ENCODE measurements at places on chromosomes 2 and 18. TPM values are rescaled to one million over a fixed set of nuclear protein-coding genes. Genes with fewer than 3 reads are reported as not detected.

DNA sequence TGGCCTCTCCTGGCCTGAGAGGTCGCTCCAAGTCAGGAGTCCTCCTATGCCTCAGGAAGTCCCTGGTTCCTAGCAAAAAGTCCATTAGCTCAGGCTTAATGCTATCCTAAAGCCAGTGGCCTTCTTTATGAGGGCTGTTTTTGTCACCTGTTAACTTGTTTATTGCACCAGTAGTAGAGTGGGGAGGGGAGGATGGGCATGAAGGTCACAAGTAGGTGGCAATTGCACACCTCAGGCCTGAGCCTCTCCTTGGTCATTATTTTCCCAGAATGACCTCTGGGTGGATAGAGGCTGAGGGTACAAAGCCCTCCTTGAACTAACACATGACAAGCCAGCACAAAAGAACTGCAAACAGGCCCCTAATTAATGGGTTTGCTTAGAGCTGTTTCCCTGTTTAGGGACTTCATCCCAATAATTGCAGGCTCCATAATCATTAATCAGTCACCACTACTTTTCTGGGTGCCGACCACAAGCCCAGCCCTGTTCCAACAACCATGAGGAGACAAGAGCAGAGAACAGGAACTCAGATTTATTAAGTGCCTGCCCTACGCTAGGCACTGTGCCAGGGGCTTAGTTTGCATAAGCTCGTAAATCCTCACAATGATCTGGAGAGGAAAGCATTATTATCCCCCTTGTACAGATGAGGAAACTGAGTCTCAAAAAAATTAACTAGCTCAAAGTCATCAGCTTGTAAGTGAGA is 123.0 kb upstream of the PKDCC start:
- no peak for DNase-seq

DNA sequence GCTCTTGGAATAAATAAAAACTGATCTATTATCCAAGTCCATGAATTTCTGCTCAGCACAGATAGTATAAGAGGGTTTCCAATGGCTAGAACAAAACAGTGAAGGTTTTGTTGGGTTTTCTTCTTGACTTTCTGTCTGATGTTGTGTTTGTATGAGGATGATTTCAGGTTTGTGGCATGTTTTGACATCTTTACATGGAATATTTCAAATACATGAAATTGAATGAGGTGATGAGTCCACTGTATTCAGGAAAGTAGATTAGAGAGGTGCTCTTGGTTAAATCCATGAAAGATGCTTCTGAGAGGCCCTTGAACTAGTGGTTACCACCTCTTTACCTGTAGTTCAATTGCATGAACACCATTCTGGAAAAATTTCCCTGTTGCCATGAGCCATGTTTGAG is 84.3 kb downstream of the RAPGEF4 start:
- no peak for DNase-seq

DNA sequence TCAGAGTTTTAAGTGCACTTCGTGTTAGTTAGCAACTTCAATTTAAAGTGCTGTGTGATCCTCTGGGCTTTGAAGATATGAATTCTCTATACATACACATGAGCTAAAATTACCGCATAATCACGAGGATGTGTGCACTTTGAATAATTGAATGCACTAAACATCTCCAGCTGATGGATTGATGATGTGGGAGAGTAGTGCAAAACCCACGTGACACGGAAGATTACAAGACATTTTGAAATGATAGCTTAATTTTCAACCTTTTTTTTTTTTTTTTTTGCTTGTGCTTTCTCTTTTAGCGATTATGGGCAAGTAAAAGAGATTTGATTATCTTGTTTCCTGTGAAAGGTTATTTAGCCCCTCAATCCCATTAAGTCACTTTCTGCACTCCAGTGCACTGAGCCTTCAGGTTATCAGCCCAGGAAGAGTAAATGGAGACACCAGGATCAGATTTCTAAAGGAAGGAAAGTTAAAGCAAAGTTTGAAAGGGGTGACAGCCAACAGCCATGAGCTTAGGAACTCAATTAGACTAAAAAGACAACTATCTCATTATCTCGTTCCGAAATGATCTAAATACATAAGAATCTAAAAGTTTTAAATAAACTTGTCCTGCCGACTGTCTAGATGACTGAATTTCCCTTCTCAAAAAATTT is 81.6 kb downstream of the CDK15 start:
- DNase-seq, result no peak

DNA sequence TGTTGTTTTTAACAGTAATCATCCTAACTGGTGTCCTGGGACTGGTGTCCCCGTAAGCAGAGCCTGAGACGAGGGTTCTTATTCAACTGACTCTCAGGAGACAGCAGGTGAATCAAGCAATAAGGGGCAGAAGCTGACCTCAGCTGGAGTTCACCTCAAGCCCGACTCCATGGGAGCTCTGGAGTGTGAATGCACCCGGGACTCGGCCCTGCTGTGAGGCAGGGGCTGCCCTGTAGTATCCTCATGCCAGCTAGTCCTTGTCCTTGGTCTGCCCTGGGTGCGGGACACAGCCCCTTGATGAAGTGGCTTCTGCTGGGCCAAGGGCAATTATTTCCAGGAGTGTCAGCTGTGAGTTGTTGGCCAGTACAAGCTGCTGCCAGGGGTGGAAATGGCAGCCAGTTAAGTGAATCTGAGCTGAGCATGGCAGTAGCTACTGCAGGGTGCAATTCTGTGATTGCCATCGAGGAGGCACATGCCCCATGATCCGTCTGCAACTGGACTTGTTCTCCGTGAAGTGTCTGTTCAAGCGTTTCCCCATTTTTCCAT is 54.9 kb upstream of the OTOS start:
- no peak for DNase-seq

- DNase-seq, result no peak
Measured at GRCh38 chr2:25270061-25270460, 71.7 kb downstream of the DNMT3A start.

DNA sequence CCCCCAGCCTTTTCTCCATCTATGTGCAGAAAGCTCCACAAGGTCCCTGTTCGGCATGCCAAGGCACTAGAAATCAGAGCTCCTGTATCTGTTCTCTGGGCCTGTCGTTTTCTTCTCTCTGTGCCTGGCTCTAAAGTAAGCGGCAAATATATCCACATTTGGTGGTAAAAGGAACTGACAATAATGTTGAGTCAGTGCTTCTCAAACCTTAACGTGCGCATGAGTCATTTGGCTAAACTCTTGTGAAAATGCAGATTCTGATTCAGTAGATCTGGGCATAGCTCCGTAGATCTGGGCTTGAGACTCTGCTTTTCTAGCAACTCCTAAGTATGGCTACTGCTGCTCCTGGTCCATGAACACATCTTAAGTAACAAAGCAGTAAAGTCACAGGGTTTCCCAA is 16.5 kb upstream of the ACSL3 start:
- no peak for DNase-seq

- DNase-seq, result peak; percentile 66
Measured at GRCh38 chr2:28750316-28751251, 1.0 kb upstream of the PPP1CB start.

- DNase-seq, result no peak
Measured at GRCh38 chr18:45165176-45165713, 450.0 kb upstream of the SLC14A2 start.

GRCh38 chr2:119015845-119016244 is 73.9 kb downstream of the MARCO start:
- no peak for DNase-seq

GRCh38 chr2:181780657-181781056 is 100.3 kb upstream of the NEUROD1 start:
- no peak for DNase-seq

GRCh38 chr2:58649756-58650155 is 408.6 kb upstream of the FANCL start:
- DNase-seq, result no peak

- DNase-seq, result no peak
Measured at GRCh38 chr2:140882671-140883620, 1247.9 kb downstream of the LRP1B start.

- DNase-seq, result no peak
Measured at GRCh38 chr18:74500372-74500771, 4.2 kb downstream of the CNDP2 start.

DNA sequence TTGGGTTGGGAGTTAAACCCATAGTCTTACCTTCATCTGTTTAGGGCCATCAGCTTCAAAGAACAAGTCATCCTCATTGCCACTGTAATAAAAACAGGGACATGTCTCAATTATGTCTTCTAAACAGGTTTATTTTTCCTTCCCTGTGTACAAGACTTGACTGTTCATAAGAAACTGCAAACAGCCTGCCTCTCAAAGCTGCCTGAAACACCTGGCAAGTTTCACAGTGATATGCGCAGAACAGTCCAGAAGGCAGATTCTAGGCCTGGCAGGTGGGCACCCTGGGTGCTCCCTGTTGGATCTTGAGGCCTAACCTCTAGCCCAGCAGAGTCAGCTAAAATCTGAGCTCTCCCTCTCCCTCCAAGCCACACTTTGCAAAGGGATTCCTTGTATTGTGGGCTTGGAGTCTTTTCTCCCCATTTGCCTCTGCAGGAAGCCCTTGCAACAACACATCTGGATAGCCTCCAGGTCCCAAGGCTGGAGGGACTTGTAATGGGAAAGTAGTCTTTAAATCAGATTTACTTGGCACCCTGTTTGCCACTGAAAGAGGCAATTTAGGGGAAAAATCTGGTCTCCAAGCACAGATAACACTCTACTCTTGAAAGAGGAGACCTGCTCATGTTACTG is 930 bp downstream of the IL1B start:
- DNase-seq, result no peak

GRCh38 chr2:239296020-239296932 is 104.5 kb downstream of the HDAC4 start:
- DNase-seq, result no peak

DNA sequence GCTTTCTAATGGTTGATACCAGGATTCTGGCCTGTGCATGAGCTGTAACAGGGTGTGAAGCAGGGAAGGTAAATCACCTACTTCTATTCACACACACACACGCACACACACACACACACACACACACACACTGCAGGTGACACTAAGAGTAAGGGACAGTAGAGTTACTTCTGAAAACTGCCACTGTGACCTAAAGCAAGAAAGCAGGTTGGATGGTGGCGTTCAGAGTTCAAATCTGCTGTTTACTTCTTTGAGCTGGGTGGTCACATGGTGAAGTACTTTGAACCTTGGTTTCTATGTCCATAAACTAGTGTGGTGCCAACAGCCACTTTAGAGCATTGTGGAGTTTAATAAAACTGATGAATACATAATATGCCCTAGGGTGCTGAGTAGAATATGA is 248.0 kb downstream of the PIEZO2 start:
- no peak for DNase-seq

GRCh38 chr2:80028584-80028983 is 276.0 kb downstream of the LRRTM1 start:
- no peak for DNase-seq

DNA sequence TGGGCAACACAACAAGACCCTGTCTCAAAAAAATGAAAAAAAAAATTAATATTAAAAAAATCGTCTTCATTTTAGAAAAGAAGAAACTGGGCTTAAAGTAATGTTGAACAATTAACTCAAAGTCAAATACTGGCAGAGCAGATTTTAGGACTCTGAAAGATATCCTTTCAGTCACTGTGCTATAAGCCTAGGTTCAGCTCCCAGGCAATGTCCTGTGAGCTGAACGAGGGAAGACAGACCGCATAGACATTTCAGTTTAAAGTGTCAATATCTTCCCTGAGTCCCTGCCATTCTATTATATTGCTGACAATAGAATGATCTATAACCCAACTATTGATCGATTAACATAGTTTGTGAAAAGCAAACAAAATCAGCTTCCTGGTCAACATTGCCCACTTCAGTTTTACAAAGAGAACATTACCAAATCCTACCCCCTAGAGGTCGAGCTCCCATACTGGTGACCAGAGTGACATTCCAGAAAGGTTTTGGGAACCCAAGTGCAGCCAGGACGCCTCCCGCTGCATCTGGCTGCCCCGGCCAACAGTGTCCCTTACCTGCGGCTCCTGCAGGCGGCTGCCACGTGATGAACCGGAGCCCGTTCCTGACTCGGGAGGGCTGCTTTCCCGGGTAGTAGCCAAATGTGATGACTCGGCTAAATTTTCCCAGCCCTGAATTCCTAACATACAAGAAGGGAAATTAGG is 639 bp downstream of the MRO start:
- DNase-seq, result no peak

DNA sequence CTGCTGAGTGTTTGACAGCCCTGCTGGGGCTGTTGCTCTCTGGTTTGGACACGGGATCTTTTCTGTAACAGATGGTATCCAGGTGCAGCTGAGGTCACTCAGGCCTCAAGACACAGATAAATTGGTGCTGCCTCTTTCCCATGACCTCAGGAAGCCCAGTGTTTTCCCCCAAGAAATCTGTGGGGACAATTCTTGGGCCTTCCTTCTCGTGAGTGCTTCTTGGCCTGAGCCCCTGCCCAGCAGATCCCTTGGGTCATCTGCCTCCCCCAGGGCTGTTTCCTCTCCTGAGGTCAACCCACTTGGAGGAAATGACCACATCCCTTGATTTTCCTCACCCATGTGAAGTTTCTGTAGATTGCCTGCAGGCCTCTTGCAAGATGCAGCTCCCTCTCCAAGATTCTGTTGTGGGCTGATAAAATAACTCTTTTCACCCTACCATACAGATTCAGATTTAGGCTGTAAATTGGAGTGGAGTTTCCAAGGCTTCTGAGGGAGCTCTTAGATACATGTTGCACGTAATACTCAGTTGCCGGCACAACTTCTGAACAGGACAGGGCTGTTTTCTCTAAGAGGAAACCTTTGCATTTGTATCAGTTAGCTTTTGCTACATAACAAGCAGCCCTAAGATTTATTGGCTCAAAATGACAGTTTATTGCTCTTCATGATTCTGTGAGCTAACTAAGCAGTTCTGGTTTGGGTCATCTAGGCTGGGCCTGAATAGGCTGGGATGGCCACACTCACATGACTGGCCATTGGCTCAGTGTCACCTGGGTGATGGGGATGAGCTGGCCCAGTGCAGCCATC is 13.1 kb downstream of the ZAP70 start:
- DNase-seq, result no peak

The MC2R gene
- not detected for total RNA-seq

The MEP1B gene
- total RNA-seq, result not detected

The RAB6D gene
- total RNA-seq, result not detected

The ASB18 gene
- not detected for total RNA-seq

The AOX1 gene
- total RNA-seq, result 0.20 TPM

The UGT1A3 gene
- not detected for total RNA-seq

The MC4R gene
- total RNA-seq, result not detected
